Activated T-cell treated with anti-CD3 and anti-CD28 coated beads, Interleukin-2, amount 50 U/mL, for 72 hours (primary cell): ENCODE measurements at places on chromosomes 1 and 21. TPM values are rescaled to one million over a fixed set of nuclear protein-coding genes. Genes with fewer than 3 reads are reported as not detected.
A peak's percentile ranks its signal among the peaks of the same experiment; 100 is the strongest.

DNA sequence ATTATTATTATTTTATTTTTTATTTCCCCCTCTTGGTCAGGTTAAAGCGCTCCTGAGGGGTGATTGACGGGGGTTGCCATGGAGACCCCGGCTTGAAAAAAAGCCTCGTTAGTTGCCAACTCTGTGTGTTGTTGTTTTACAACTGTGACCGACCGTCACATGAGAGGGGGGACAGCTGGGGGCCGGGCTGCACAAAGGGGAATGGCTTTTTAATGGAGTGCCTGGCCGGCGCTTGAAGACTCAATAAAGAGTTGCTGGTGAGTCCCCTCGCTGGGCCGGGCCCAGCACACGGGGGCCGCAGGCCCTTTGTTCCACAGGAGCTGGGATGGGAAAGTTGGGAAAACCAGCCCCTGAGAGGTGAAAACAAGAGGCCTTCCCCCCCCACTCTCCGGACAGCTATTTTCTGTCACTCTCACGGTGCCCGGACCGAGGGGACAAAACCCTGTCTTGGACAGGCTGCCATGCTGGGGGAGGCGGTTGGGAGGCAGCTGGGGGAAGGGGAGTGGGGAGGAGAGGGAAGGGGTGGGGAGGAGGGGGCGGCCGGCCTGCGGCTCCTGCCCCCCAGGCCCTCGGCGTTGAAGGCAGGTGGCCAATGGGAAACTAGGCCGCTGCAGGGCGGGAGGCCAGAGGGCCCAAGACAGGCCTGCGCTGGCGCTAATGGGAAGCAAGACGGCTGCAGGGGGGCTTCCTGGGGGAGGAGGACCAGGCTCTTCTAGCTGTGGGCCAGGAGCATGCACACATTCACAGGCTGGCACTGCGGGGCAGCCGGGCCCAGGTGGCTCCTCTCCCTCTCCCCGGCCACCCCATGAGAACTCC is 67.6 kb downstream of the CASZ1 start:
- peaks cover 20% of the 10 kb centered on the region for H3K4me1 ChIP-seq
- no peak overlapping the region for H3K4me3 ChIP-seq
- H3K27ac ChIP-seq: no peak overlapping the region

GRCh38 chr1:47569681-47570470 is 132.0 kb downstream of the FOXD2 start:
- H3K4me1 ChIP-seq: peaks cover 5% of the 10 kb centered on the region
- DNase-seq: no peak
- H3K27me3 ChIP-seq: peaks cover 6% of the 10 kb centered on the region
- no peak overlapping the region for H3K4me3 ChIP-seq
- H3K27ac ChIP-seq: no peak overlapping the region

DNA sequence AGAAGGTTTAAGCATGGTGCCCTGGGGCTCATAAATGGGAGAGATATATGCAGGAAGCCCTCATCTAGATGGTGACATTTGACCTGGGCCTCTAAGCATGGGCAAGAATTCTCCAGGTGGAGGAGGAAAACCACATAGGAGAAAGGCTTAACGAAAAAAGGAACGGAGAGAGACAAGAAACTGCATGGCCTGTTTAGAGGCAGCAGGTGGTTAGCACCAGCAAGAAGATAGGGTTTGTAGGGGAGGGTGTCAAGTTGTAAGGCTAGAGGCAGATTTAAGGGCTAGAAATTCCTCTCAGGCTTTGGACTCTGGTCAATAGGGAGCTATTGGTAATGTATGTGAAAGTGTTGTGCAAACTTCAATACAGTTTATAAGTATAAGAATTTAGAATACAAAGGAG is 8.2 kb upstream of the MAPKAPK2 start:
- no peak overlapping the region for H3K27ac ChIP-seq
- H3K4me3 ChIP-seq: no peak overlapping the region
- no peak for DNase-seq

DNA sequence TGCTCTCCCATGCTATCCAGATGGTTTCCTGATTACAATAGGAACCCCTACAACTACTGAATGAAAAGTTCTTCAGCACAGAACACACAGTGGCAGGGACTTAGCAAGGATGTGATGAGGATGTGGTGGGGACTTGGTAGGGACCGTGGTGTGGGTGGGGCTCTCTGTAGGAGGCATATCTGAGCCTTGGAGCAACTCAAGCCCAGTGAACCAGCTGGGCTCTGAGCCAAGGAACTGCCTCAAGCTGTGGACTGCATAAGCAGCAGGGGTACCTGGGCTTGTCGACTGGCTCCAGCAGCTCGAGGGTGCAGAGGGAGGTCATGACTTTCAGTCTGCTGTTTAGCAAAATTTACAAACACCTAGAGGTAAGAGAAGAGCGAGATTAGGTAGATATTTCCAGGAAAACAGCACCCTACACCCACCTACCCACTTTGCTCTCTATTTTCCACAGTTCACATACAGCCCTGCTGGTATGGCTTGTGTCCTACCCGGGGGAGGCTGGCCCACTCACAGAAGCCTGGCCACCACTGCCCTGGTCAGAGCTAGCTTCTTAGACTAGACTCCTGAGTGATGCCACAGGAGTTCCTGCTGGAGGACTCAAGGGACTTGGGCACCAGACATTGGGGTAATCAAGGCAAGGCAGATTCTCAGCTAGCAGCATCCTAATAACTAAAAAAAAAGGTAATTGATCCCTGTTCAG is 86.8 kb upstream of the GCLM start:
- no peak for DNase-seq
- peaks cover 4% of the 10 kb centered on the region for H3K4me1 ChIP-seq
- no peak overlapping the region for H3K27ac ChIP-seq

- peaks cover 3% of the 10 kb centered on the region for H3K36me3 ChIP-seq
- H3K27me3 ChIP-seq: no peaks in the 10 kb centered on the region
- DNase-seq: no peak
These were observed 9.4 kb downstream of the C1orf162 start for GRCh38 chr1:111483166-111483565.

FAM167B gene
- total RNA-seq: 1.6 TPM

DNA sequence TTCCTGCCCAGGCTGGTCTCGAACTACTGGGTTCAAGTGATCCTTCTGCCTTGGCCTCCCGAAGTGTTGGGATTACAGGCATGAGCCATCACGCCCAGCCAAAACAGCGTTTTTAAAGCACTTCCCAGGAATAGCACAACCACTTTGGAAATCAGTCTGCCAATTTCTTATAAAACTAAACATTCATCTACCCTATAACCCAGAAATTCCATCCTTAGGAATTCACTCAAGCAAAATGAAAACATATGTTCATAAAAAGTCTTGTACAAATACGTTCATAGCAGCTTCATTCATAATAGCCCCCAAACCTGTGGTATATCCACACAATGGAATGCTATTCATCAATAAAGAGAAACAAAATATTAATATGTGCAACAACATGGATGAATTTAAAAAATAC is 36.1 kb downstream of the PHC2 start:
- DNase-seq: no peak
- peaks cover 7% of the 10 kb centered on the region for H3K4me1 ChIP-seq
- H3K27ac ChIP-seq: no peak overlapping the region
- H3K27me3 ChIP-seq: peaks cover 27% of the 10 kb centered on the region
- no peaks in the 10 kb centered on the region for H3K36me3 ChIP-seq

DNA sequence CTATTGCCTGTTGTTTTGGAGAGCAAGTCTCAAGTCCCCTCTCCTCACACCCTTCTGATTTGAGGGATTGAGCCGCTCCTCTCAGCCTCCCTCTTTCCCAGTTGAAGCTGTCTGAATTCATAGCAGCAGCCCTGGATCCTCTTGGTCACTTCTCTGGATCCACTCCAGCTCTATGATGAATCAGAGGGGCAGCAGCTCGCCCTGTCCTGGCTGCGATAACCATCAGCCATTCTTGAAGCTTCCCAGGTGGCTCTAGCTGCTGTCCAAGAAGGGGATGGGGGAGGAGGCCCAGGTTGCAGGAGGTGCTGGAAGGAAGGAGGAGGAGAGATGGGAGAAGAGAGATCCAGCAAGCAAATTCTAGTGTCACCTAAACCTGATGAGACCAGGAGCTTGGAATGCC is 31.3 kb downstream of the WNT4 start:
- peak overlapping the region; percentile 70 for H3K27ac ChIP-seq
- H3K36me3 ChIP-seq: no peaks in the 10 kb centered on the region
- no peak for DNase-seq
- peaks cover 10% of the 10 kb centered on the region for H3K4me1 ChIP-seq
- no peaks in the 10 kb centered on the region for H3K27me3 ChIP-seq
- H3K4me3 ChIP-seq: no peak overlapping the region

DNA sequence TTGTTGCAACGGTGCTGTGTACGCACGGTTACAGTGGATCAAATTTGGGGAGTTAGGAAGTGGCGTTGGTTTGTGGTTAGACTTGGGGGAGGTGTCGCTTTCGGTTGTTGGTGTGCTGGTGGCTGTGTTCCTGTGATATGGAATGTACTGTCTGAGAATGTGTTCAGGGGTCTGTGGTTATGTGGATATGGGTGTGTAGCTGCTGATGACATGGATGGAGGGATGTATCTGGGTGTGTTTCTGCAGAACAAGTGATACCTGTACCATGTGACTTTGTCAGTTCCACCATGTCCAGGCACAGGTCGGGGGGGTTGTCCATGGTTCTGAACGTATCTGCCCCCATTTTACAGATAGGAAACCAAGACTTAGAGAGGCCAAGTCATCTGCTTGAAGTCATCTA is 22.7 kb downstream of the PAX7 start:
- no peaks in the 10 kb centered on the region for H3K36me3 ChIP-seq
- no peak for DNase-seq
- peaks cover 31% of the 10 kb centered on the region for H3K27me3 ChIP-seq
- H3K4me1 ChIP-seq: peaks cover 35% of the 10 kb centered on the region
- no peak overlapping the region for H3K4me3 ChIP-seq
